Chondrocyte (in vitro differentiated cells): ENCODE measurements at places on chromosomes 6 and 20.

GRCh38 chr6:47780510-47781356, 1.1 kb upstream of the OPN5 start:
- no peak for DNase-seq

- DNase-seq, result no peak
Measured at GRCh38 chr6:46735720-46736031, 501 bp upstream of the PLA2G7 start.

DNA sequence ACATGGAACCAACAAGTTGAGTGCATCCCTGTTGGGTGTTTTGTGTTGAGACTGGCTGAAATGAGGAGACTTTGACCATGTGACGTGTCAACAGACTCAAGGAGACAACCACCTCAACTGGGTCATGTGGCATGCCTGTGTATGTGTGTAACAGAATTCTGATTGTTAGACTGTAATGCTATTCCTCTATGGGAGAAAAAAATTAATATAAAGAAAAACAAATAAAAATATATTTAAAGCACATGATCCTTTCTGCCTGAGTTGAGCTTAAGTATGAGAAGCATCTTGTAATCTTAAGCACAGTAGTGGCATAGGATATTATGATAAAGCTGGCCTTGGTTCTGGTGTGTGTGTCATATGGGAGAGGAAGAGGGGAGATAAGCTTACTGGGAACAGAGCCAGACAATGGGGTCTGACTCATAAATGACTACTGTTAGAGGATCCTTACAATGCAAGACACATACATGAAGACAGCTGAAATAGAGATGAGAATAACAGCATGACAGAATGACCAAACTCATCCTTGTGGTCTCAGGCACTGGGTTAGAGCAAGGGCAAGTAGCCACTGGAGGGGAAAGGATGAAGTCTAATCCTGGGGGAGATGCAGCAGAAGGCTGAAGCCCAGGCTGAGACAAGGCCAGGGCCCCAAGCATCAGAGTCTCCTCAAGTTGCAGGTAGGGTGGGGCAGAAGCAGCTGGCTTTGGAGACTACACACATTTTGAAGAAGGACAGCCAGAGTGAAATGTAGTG, 9.2 kb downstream of the TP53INP2 start:
- DNase-seq, result no peak

DNA sequence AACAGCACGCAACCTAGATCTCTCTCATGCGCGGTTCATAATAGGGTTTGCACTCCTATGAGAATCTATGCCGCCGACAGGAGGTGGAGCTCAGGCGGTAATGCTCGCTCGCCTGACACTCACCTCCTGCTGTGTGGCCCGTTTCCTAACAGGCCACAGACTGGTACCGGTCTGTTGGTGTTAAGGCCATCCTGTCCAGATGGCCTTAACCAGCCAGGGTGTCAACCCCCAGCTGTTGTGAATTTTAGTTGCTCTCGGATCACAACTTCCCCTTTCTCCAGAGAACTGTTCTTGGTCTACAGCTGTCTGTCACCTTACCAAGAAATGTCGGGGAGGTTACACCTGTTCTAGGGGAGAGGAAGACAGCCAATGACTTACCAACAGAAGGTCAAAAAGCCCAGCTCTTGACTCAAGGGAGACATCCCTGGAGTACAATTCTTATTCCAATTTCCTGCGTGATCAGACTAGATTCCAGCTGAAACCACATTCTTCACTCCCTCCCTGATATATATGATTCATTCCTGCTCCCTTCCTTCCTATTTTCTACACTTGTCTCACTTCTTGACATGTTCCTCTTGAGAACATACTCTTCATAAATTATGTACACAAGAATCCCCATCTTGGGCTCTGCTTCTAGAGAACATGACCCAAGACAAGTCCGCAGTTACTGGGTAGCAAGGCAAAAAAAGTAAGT, 23.1 kb upstream of the DNAAF9 start:
- DNase-seq, result no peak

DNA sequence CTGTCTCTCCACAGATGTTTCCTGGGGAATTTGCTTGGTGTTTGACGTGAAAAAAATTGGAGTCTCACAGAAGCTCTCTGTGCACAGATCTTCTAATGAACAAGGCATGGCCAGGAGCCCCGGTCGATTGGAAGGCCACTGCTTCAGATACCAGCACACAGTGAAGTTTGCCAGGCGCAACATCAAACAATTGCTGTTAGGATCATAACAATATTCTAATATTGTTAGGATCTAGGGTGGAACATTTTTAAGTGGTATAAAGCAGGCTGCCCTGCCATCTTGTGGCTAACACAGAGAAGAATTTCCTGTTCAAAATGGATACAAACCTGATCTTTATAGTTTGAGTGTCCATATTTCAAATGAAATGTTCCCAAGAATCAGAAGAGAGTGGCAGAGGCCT, 64.1 kb downstream of the C6orf118 start:
- no peak for DNase-seq

GRCh38 chr6:692858-693722, at the start of gene EXOC2:
Gene EXOC2 (minus strand): TSS chr6:693139. CDS start chr6:637818, 55,321 bp downstream.
- peak; percentile 97 for DNase-seq

DNA sequence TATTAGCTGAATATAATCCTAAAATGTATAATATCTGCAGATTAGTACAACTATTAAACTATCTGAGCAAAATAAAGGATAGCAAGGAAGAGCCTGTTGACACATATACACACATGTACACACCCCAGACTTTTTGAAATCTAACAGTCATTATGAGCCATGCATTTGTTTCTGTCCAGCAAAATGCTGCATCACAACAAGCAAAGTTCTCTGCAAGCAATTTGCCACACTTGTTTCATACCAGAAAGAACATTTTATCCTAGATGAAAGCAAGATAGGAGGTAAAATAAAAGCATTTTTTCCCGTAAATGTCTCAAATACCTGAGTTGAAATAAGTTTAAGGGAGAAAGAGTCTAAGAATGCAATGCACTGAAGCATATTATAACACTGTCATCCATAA, 145.2 kb downstream of the COL21A1 start:
- no peak for DNase-seq

DNA sequence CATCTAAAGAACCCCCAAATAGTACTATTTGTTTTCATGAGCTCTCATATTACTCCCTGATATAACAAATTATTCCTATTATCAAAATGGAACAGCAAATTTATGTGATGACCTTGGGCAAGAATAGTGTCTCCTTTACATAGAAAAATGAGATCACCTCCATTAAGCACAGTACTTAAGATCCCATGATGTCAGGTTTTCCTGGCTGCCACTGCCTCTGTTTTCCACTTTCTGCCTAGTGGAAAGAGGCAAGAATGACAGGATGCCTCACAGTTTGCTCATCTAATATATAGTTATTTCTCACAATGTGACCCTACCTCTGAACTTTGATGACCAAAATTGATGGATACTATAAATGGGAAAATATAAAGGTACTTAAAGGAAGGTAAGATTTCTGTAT, 260.1 kb upstream of the SGK1 start:
- DNase-seq, result no peak

GRCh38 chr20:54058420-54059139, 11.8 kb downstream of the BCAS1 start:
- no peak for DNase-seq

DNA sequence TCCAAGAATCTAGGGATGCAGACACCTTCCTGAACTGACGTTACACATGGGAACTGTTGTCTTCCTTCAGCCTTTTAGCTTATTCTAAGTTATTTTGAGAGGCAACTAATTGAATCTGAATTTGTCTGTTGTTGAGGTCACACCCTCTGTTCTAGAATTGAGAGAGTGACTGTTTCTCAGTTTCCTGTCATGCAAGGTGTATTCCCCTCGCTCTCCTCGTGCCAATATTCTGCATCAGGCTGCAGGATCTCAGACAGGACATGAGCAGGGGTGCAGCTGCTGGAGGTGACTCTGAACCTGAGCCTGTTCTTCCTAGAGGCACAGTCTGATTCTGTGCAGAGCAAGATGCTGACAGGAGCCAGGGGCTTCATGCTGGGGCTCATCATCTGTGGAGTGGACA, 52.5 kb downstream of the HLA-DPB1 start:
- no peak for DNase-seq

DNA sequence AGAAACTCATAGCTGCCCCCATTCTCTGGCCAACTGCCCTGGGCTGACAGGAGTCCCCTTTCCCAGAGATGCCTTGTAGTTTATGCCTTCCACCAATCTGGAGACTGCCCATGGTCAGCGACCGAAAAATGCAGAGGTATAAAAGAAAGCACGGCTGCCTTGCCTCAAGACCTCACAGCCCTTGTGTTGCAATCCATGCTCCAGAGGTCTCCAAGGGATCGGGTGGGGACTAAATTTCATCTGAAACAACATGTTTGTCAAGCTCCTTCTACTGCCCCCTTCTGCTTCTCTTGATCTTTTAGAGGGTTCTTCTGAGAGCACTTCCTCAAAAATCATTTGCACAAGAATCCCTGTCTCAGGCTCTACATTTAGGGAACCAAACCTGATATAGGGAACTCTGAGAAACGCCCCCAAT, 128.8 kb downstream of the PLCB1 start:
- DNase-seq, result no peak

- no peak for DNase-seq
Measured at GRCh38 chr6:102619585-102619984, 1226.1 kb downstream of the GRIK2 start.

GRCh38 chr20:24487648-24488047, 18.2 kb downstream of the SYNDIG1 start:
- DNase-seq, result peak; percentile 50

DNA sequence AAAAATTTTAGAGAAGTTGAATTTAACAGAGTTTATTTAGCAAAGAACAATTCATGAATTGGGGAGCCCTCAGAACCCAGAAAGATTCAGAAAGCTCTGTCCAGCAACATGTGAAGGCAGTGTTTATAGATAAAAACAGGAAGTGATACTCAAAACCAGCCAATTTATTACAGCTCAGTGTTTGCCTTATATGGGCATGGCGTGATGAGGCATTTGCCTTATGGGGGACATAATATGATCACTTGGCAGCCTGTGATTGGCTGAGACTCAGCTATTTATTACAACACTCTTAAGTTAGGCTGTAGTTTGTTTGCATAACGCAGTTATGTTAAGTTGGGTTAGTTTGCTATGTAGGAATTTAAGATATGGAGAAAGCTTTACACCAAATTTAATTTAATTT, 11.5 kb downstream of the HLA-DPA1 start:
- DNase-seq, result no peak

- DNase-seq, result no peak
Measured at GRCh38 chr20:59724457-59725366, 120.4 kb downstream of the PHACTR3 start.

GRCh38 chr20:8432435-8433148, 300.5 kb downstream of the PLCB1 start:
- no peak for DNase-seq

DNA sequence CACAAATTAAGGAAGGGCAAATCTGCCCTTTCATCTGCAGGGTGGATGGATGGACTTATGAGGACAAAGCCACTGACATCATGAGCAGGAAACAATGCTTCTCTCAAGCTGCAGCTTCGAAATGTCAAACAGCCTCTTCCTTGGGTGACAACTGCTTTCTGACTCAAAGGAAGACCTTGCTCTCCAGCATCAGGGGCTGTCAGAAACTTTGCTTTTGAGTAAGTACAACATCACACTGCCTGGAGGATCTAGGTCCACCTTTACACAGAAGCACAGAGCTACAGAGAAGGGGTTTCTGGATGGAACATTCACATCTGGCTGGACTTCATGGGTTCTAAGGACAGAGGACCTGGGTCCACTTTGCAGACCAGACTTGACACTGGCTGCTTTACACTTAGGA, 5.9 kb downstream of the CST1 start:
- DNase-seq, result no peak

DNA sequence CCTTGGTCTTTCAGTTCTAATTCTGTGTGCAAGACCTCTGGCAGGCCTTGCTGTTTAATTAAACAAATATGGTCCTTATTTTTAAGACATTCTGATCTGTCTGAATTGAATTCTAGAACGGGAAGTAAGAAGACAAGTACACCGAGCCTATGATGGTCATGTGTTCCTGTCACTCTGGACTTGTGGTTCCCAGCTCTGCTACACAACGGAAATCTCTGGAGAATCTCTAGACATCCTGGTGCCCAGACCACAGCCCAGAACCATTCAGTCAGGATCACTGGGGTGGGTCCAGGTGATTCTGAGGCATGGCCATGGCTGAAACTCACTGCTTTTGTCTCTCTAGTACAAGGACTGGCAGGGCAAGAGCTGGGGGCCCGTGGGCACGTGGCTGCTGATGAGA, 15.9 kb upstream of the KCNK16 start:
- peak; percentile 43 for DNase-seq

DNA sequence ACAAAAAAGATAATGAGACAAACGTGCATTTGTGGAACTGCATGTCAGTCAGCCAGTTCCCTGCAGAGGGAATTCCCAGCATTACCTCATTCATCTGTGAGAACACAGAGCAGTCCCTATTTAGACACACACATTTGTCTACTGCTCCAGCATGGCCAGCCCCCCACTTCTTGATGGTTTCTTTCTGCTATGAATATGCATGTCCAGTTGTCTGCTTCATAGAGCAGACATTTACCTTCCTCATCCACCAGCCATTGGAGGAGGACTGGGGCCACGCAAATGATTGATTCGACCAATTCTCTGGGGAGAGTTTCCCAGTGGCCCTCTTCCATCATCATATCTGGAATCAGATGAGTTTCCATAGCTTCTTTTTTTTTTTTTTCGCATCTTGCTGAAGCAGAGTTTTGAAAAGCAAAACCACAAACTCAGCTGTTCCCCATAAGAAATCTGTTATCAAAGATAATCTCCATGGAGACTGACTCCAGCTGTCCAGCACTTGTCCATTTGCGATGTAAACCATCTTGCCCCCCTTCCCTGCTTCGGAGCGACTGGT, 11.8 kb downstream of the ENPP1 start:
- DNase-seq, result no peak

DNA sequence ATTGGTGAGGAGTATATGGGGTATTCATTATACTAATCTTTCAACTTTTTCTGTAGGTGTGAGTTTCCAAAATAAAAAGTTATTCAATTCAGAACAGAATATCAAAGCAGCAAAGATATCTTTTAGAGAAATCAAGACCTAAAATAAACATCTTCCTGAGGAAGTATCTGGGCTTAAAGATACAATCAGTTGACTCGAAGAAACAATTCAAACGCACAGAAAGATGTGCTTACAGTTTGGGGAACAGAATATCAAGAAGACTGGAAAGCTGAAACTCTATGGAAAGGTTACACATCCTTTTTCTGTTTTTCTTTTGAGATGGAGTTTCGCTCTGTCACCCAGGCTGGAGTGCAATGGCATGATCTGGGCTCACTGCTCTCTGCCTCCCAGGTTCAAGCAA, 36.2 kb upstream of the SAYSD1 start:
- no peak for DNase-seq

DNA sequence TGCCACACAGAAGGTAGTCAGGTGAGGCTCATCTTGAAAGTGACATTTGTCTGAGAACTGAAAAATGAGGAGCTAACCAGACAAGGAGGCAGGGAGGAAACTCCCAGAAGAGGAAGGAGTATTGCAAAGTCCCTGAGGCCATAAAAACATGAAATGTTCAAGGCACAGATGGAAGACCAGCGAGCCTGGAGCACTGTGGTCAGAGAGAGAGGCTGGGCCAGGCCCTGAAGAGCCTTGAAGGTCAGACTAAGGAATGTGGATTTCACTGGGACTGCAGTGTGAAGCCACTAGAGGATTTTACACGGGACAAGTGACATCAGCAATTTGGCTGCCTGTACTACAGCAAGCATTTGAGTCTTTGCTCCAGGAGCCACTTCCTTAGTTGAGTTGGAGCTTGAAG, 21.1 kb upstream of the TMEM181 start:
- no peak for DNase-seq

GRCh38 chr6:4693173-4693970, 82.8 kb upstream of the CDYL start:
- DNase-seq, result no peak
